ENCODE measurements at places on chromosomes 2 and 18. TPM values are rescaled to one million over a fixed set of nuclear protein-coding genes. Genes with fewer than 3 reads are reported as not detected.

Gene ITGA6
- 26.1 TPM for total RNA-seq

Gene MC5R
- total RNA-seq, result not detected

Gene UGT1A10
- total RNA-seq, result not detected

Gene ZEB2
- total RNA-seq, result 8.3 TPM

Gene EFEMP1
- total RNA-seq, result 92.5 TPM

Gene C1GALT1C1L
- total RNA-seq, result 0.24 TPM

Gene FBXO41
- 5.5 TPM for total RNA-seq

Gene RAX
- not detected for total RNA-seq

Gene SLC40A1
- total RNA-seq, result 23.0 TPM

GRCh38 chr2:24894750-24895149 lies 25.3 kb downstream of the ADCY3 start:
- no peak for DNase-seq

- no peak for DNase-seq
These were observed 50.9 kb downstream of the ACAA2 start for GRCh38 chr18:49762191-49763077.

DNA sequence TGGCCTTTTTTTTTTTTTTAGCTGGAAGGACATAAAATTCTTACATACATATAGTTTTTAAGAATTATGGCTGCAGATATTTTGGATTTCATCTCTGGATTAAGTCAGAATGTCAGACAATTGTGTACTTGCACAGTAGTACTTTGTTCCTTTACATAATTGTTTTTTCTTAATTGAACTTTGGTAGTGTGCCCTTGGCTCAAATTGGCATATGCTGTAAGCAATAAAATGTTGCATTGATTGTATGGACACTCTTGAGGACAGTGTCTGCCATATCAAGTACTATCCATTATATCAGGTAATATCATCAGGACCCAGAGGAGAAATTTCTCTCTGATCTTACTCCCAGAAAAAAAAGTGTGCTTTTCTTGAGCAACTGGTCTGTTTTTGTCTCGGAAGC lies 15.3 kb downstream of the ZC3H6 start:
- DNase-seq, result no peak

DNA sequence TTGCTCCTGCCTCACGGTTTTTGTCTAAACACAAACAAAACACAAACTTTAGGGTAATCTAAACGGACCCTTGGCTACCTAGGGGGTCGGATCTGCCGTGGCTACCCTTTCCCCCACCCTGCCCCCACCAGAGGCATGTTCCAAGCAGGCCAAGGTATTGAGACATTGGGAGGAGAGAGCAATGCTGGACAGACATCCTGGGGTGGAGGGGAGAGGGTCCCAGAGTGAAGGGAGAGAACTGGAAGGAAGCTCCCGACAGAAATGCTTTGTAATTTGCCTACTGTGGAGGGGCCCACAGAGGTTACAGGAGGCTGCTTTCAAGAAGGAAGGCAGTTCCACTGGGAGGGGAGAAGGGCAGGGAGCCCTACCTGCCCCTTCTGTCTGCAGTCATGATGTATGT lies 13.9 kb upstream of the MAT2A start:
- DNase-seq, result no peak

DNA sequence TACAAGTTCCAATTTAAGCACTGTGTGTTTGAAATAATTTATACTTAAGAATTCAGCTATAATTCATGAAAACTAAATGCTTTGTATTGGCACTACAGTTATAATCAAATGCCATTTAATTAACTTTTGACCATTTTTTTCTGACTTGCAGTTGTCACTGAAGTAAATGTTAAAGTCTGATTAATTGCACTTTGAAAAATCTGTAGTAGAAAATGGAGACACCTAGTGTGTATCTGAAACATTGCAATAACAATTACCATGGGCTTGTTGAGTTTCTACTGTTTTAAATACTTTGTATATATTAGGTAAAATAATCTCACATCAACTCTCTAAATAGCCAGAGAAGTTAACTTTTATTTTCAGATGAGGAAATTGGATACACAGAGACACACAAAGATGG lies 458.6 kb upstream of the FSIP2 start:
- no peak for DNase-seq

DNA sequence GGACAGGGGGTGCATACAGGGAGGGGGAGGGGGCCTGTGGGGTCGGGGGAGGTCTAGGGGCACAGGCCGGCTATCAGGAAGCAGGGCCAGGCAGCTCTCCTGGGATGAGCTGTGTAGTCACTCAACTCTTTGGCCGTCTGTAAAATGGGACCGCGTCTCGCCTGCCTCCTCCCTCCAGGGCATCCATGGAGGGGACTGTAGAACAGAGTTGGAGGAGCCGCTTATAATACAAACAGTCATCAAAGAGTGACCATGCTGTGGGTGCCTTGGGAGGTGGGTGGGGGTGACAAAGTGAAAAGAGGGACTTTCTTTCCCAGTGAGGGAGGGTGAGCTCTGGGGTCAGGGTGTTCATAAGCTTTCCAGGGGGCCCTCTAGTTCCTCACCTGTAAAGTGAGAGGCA lies 169.6 kb upstream of the HAAO start:
- no peak for DNase-seq

DNA sequence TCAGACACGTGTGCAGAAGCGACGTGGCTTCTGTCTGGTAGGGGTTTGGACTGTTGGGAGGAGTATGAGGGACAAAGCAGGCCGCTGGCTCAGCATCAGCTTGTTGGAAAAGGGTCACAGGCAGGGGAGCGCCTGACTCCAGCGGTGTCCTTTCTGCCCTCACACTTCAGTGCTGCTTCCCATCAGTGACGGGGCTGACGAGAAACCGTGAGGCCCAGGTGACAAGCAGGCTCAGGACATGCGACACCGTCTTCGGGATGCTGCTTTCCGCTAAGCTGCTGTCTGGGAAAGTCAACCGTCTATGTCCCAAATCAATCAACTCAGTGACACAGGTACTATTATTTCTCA lies 90.5 kb downstream of the USP40 start:
- DNase-seq, result no peak

GRCh38 chr18:21463718-21464117 lies 136.8 kb downstream of the ESCO1 start:
- DNase-seq, result no peak

DNA sequence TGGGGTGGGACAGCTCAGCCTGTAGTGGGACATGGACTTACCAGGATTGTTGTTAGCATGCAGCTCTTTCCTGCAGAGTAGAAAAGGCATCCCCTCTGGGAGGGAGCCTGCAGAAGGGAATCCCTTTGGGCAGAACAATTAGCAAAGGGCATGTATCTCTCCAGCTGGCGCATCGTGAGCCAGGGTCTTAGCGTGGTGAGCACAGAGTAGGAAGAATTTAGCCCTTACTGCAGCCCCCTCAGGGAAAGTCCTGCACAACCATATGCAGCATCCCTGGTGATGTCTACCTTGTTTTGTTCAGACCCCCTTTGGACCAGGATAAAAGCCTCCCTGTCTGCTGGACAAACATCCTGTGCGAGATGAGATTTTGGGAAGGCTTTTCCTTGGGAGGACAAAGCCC lies 292.1 kb downstream of the SLC4A3 start:
- no peak for DNase-seq

- DNase-seq, result no peak
These were observed 756.0 kb upstream of the ACVR2A start for GRCh38 chr2:147088871-147089270.

DNA sequence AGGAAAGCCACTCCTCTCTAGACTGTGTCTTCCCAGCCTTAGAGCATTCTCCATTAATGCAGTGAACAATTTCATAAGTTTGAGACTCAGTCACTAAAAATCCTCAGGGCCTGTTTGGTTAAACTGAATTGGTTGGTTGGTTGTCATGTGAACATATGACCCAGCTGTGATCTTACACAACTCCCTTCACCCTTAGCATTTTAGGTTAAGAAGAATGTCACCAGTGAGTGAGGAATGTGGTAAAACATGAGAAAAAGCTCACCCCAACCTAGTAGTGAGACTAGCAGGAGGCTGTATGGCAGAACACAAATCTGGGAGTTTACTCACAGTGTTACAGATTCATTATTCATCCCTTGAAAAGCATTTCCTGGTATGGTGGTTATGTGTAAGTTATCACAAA lies 32.4 kb downstream of the LHCGR start:
- DNase-seq, result no peak

GRCh38 chr2:167342769-167343168 lies 454.5 kb downstream of the XIRP2 start:
- DNase-seq, result no peak

DNA sequence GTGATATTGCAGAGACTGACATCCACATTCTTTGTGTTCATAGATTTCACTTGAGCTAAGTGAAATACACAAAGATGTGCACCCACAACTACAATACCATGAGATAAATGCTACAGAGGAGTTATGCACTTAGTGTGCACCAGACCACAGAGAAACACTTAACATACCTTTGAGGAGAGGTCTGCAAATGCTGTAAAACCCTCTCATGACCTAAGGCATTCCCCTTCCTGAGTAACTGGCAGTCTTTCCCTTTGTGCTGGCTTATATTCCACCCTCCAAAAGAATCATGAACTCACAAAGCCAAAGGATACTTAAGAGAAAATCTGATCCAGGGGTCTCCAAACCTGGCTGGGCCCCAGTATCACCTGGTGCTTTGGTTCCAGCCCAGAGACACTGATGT lies 16.2 kb downstream of the NXPH2 start:
- no peak for DNase-seq

All from type B pancreatic cell (in vitro differentiated cells).